Occipital lobe (tissue), 3 donors: ENCODE measurements at places on chromosomes 12 and 14. TPM values are rescaled to one million over a fixed set of nuclear protein-coding genes. Genes with fewer than 3 reads are reported as not detected.

Gene CRIP1
- total RNA-seq = 0.94 TPM

Gene FZD10
- 0.16 TPM for total RNA-seq

Gene GPR135
- total RNA-seq = 5.9 TPM

Gene HCAR1
- 0.78 TPM for total RNA-seq

Gene NEDD8
- 51.3 TPM for total RNA-seq

Gene LRRC43
- total RNA-seq = 1.2 TPM

Gene NGB
- 4.1 TPM for total RNA-seq

Gene SPTSSA
- total RNA-seq = 15.9 TPM

Gene NTF3
- 2.3 TPM for total RNA-seq

Gene ATL1
- total RNA-seq = 99.8 TPM

Gene SERPINA1
- 1.4 TPM for total RNA-seq

Gene B3GNT4
- total RNA-seq = 7.2 TPM

Gene HOTAIR
- total RNA-seq = not detected

Gene ALX1
- total RNA-seq = 0.16 TPM

Gene LGMN
- total RNA-seq = 23.6 TPM

Gene EID3
- 5.5 TPM for total RNA-seq

Gene RIN3
- 1.4 TPM for total RNA-seq

Gene UTP20
- total RNA-seq = 19.7 TPM

Gene TDRD9
- 1.2 TPM for total RNA-seq

Gene CLECL1
- not detected for total RNA-seq

Gene ACVRL1
- 11.5 TPM for total RNA-seq

Gene CATSPERB
- 3.7 TPM for total RNA-seq

Gene CLEC1B
- total RNA-seq = not detected

Gene HOXC5
- total RNA-seq = not detected

Gene CLEC4A
- 0.31 TPM for total RNA-seq
